Fibroblast of gingiva (primary cell): ENCODE measurements at places on chromosomes 6 and 20.

GRCh38 chr20:34375977-34376430 lies 12.9 kb downstream of the ITCH start:
- no peak for DNase-seq

DNA sequence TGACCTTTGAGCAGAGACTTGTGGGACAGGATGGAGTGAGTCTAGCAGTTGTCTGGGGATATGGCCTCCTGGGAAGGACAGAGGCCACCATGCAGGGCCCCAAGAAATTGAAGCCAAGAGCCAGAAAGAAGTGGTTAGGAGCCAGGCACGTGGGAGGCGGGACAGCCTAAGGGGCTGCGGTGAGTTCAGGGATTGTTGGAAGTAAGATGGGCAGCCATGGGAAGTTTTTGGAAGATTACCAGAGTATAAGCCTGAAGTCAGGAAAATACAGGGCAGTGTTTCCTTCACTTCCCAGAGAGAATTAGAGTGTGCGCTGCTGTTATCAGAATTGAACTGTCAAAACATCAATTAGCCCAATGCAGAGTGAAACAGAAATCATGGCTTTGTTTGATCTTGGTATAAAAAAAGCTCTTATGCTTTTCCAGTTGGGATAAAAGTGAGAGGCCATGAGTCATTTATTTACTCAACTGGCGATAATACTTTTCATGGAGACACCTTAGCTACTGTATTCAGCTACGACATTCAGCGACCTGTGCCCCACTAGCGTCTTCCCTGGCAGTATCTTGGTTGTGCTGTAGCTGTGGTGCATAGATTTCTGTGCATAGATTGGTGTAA lies 66.9 kb downstream of the PHACTR2 start:
- DNase-seq, result no peak

- no peak for DNase-seq
Measured at GRCh38 chr6:170448317-170448716, 104.8 kb downstream of the PSMB1 start.

GRCh38 chr6:112237595-112237994 lies 16.8 kb downstream of the LAMA4 start:
- DNase-seq, result peak; percentile 94

- DNase-seq, result no peak
Measured at GRCh38 chr6:78615430-78615904, 251.9 kb upstream of the IRAK1BP1 start.

- no peak for DNase-seq
Measured at GRCh38 chr6:22826961-22827360, 257.6 kb downstream of the HDGFL1 start.

DNA sequence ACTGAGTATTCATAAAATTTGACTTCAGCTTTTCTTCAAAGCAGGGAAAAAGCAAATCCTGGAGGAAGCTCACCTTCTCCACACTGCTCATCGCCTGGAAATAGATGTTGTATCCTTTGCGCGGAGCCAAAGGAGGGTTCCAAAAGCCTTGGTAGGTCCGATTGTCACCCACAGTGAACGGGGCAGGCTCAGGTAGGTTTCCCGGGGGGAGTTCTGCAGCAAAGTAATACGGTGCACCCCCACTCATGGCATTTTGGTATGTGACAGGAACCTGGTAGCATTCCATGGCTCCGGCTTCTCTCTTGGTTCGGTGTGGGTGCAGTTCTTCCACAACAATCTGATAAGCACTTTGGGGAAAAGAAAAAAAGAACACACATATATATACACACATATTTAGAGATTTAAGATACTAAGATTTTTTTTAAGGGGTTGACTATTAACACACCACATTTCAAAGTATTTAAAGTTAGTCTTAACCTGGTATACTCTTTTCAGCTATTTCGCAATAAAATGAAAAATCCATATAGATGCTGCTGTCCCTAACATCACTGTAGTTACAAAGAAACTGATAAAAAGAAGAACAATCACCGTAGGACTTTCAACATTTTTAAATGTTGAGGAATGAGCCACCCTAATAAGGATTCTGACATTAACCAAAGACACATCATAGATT lies 166.7 kb upstream of the THEMIS start:
- DNase-seq, result no peak

DNA sequence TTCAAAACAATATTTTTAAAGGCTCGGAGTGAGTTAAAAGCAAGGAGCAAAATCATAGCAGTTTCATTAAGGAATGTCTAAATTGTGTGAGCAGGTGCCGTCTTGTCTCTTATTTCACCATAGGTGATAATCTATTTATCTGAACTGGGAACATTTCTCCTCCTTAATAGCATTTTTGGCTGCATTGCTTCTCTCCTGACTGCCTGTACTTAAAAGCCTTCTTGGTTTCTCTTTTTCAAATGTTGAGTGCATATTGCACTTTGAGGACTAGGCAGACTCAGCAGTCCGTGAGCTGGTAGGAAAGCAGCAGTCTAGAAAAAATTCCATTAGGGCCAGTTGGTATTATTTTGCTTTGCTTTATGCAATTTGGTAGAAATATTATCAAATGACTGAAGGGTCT lies 645.9 kb downstream of the GRIK2 start:
- DNase-seq, result no peak
